Effector CD4-positive, alpha-beta T cell (primary cell): ENCODE measurements at places on chromosomes 16 and 17.
A peak's percentile ranks its signal among the peaks of the same experiment; 100 is the strongest.

- no peak for DNase-seq
Observed at GRCh38 chr16:2963074-2963722, 877 bp upstream of the KREMEN2 start.

DNA sequence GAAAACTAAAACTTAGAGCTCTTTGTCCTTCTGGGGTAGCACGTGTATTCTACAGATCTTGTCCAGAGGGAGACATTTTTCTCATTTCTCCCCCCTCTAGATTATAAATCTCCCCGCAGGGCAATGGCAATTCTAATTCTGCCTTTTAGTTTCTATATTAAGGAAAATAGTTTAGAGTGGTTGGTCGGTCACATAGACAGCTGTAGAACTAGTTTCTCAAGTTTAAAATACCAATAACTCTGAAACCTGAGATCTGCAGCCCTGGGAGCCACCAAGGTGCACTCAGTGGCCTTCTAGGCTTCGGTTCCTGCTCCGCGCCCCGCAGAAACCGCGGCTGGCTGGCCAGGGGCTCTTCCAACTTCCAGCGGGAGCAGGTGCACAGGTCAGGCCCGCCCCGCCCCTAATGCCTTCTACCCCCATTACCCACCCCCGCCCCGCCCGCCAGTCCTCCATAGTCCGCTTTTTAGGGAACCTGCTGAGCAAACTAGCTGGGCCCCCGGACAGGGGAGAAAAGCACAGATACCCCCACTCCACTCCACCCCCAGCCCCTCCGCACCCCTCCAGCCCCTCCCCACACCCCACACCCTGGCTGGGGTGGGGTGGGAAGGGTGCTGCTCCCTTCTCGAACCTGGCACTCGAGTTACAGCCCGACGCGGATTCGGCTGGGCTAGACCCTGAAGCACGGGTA is 431 bp downstream of the SLFN11 start:
- DNase-seq = peak; percentile 4

GRCh38 chr17:1455291-1455796 is 688 bp downstream of the CRK start:
- no peak for DNase-seq

DNA sequence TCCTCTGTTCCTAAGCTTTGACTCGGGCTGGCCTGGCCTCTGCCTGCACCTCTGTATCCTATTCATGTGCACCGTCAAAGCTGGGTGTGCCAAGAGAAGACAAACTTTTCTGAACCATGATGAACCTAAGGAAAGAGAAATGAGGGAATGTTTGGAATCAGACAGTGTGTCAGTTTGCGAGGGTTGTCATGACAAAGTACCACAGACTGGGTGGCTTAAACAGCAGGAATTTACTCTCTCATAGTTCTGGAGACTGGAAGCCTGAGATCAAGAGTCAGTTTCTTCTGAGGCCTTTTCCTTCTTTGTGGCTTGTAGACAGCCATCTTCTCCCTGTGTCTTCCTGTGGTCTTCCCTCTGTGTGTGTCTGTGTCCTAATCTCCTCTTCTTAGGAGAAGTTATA is 129.0 kb downstream of the KATNIP start:
- DNase-seq = no peak

GRCh38 chr16:47732523-47733111 is 271.5 kb downstream of the PHKB start:
- DNase-seq = no peak

GRCh38 chr17:46772475-46773220 is 45.8 kb downstream of the WNT3 start:
- DNase-seq = no peak

- no peak for DNase-seq
Observed at GRCh38 chr17:29972277-29972676, 30.8 kb downstream of the EFCAB5 start.

DNA sequence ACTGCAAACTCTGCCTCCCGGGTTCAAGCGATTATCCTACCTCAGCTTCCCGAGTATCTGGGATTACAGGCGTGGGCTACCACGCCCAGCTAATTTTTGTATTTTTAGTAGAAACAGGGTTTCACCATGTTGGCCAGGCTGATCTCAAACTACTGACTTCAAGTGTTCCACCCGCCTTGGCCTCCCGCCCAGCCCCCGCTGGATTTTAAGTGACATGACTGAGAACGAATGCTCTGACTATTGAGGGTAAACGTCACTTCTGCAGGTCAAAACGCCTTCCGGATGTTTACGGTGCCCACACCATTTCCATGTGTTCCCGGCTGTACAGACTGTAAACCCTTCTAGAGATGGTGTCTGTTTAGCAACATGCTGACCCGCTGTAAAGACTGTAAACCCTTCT is 22.8 kb downstream of the PITPNA start:
- DNase-seq = no peak

- DNase-seq = no peak
Observed at GRCh38 chr16:11253995-11254912, 1.8 kb downstream of the SOCS1 start.

GRCh38 chr17:74946641-74947040 is 10.9 kb downstream of the OTOP3 start:
- no peak for DNase-seq

DNA sequence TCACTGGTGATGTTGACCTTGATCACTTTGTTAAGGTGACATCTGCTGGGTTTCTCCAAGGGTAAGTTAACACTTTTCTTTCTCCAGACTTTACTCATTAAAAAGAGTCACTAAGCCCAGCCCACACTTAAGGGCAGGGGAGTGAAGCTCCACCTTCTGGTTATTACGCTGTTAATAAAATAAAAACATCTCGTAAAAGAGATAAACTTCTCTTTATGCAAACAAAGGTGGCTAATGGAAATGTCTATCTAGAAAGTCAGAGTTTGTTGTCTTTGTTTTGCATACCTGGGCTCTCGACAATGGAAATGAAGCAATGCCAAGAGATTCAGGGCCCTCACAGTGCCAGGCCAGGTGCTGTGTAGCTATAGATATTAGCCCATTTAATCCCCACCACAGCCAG is 134.4 kb downstream of the ZFHX3 start:
- no peak for DNase-seq

- DNase-seq = no peak
Observed at GRCh38 chr17:46809110-46809571, 9.4 kb downstream of the WNT3 start.

DNA sequence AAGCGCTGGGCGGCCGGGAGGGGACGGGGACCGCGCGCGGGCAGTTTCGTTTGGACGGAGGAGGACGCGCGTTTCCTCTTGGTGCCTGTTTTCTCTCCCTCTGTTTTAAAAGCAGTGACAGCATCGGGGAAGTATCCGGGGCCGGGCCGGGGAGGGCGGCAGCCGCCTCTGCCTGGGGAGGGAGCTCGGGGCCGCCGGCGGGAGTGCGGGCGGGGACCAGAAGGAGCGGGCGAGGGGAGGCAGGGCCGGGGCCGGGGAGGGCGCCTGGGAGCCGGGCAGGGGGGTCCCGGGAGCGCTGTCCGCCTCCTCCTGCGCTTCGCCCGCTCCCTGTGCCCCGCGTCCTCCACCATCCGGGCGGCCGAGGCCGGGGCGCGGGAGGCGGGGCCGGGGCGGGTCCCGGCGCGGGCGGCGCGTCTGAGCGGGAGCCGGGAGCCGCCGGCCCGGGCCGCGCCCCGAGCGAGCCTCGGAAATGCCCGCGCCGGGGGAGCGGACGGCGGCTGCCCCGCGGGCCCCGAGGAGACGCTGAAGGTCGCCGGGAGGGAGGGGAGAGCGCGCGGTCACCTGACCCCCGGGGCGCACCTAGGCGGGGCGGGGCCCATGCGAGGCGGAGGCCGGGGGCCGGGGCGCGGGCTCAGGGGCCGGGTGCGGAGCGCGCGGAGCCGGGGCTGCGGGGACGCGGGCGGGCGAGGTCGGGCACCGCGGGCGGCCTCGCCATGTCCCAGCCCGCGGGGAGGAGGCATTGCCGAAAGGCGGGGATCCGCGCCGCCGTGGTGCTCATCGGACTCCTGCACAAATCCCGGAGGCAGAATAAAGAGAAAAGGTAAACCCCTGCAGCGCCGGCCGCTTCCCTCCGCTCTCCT is 57.3 kb downstream of the RAP1GAP2 start:
- peak; percentile 25 for DNase-seq

DNA sequence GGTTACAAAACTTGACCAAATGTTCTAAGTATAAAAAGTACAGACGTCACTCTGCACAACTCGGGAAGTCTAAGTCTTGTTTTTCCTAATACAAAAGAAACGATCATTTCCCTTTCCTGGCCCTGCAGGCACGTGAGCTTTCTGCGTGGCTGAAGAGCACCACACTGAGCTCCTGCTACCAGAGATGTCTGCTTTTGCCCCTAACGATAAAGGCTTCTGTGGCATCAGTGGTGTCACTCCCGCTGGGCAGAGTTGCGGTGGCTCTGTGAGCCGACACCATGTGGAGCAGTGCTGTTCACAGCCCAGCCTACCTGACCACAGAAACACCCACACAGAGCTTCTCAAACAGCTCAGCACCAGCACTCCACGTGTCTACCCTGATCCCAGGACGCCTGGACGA is 20.5 kb downstream of the EMC8 start:
- DNase-seq = no peak

- DNase-seq = peak; percentile 93
Observed at GRCh38 chr16:29745853-29746345, at the start of gene C16orf54. Gene C16orf54, minus strand, starts transcription at chr16:29745990. Its CDS starts 1,039 bp downstream, at chr16:29744951.

DNA sequence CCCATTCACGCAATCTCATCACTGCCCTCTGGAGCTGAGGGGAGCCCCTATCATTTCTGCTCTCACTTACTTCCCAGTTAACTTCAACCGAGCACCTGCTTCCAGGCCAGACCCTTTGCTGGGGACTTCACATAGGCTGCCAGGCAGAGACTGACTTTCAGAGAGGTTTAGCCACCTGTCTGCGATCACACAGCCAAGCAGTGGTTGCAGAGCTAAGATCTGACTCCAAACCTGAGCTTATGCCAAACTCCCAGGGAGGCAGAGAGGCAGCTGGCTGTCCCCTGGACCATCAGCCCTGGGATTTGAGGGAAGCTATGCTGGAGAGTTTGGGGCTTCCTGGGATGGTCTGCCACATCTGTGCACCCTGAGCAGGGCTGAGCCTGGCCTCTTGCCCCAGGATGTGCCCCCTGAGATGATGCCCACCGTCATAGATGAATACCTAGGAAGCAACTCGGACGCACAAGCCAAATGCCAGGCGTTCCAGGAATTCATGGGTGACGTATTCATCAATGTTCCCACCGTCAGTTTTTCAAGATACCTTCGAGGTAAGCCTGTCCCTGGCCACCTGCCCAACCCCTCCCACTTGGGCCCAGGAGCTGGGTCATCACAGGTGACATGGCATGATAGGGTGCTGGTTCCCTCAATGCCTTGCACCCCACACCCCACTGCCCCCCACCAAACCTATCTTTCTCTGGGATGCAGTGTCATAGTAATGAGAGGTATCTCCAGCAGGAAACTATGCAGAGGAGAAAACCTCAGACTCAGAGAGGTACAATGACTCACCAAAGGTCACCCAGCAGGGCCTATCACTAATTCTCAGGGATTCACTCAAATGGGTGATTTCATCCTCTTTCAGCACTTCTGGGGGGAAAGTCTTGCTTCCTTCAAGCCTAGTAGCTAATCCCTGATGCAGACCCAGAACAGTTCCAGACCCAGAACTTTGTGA is 10.0 kb downstream of the CES3 start:
- DNase-seq = no peak
